Spleen (tissue), 13 donors: ENCODE measurements at places on chromosomes 11 and 22.
A peak's percentile ranks its signal among the peaks of the same experiment; 100 is the strongest.

DNA sequence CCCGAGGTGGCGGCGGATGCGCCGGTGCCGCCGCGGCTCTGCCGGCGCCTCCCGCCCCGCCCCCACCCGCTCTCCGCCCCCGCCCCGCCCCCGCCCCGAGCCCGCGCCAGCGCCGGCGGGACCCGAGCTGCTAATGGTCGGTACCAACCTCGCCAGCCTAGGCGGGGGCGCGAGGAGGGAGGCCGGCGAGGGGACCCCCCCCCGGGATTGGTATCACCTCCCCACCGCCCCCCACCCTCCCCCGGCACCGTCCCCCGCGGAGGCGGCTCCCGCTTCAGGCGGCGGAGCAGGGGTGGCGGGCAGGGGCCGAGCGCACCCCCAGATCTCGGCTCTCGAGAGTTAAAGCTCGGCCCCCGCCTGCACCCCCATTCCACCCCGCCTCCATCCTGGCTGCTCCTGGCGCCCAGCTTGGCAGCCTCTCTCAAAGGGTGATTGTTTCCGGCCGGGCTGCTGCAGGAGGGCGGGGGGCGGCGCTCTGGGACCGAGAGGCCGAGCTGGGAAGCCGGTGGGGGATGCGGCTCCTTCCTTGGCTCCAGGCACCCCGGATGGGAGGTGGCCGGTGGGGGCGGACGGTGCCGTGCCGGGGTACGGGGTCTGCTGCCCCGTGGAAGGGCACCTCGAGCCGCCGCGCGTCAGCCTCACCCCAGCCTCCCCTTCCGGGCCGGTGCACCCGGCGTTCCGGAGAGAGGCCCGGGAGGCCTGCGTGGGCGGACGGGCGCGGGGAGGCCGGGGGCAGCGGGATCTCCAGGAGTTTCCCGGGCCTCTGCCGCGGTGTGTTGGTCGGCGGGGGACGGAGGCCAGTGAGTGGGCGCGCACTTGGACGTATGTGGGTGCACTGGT lies at the start of gene B3GAT1:
Gene B3GAT1, minus strand, starts transcription at position 40 of the 840 bp plus-strand sequence. CDS start 24,583 bp downstream, outside the sequence.
- DNase-seq: no peak

- no peak for DNase-seq
These were observed 636.0 kb upstream of the ANO5 start for GRCh38 chr11:21556926-21557325.

DNA sequence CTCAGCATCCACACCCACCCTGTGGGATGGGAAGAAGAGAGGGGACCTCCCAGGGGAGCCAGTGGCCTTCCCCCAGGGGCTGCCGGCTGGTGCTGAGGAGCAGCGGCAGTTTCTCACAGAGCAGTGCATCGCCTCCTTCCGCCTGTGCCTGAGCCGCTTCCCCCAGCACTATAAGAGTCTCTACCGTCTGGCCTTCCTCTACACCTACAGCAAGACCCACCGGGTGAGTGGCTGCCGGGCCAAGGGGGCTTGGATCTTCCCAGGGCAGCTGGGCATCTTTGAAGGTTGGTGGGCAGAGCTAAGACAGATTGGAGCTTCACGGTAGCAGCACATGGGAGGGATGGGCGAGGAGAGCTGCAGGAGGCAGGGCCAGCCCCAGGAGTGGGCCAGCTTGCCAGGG lies 61.8 kb upstream of the SUSD2 start:
- no peak for DNase-seq

DNA sequence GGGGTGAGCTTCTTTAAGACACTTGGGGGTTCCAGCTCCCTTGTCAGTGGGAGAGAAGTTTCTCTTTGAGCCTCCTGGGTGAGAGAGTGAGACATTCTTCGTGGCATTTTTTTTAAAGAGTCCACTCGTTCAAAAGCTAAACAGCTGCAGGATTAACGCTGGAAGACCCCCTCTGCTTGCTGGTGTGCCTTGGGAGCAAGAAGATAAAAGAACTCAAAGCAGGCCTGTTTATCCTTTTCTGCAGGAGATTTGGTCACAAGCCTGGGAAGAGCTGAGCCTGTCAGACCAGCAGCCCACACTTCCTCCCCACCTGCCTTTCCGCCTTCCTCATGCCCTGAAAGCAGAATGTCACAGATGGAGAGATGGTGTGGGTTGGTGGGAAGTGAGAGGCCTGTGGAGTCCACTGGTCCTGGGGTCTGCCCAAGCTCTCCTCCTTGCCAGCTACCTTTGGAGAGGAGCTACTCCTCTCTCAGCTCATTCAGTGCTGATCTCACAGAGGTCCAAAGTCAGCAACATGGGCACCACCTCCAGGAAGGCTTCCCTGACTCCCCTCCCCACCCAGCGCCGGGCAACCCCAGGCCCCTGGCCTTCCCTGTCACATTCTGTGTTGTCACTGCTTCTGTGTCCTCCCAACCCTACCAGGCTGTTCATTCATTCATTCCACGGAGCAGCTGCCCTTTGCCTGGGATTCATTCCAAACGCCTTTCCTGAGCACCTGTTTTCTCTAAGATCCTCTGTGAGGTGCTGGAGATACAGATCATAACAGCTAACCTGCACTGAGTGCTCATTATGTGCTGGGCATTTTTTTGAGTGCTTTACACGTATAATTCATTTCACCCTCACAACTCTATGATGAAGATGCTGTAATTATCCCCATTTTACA lies 6.7 kb downstream of the GDPD5 start:
- DNase-seq: no peak

DNA sequence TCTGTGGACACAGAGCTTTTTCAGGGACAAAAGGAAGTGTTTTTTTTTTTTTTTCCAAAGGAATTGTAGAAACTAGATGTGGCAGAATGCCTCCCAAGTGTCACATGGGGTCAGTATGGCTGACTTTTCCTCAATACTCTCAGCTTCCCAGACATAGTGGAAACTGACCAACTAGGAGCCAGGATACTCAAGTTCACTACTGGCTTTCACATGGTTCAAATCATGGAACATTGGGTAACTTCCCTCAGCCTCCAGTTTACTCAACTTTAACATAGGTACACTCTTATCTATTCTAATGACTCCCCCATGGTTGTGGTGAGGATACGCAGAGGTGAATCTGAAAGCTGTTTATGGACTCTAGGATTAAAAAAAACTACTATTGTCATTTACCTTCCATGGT lies 1.4 kb downstream of the SLC5A1 start:
- no peak for DNase-seq

DNA sequence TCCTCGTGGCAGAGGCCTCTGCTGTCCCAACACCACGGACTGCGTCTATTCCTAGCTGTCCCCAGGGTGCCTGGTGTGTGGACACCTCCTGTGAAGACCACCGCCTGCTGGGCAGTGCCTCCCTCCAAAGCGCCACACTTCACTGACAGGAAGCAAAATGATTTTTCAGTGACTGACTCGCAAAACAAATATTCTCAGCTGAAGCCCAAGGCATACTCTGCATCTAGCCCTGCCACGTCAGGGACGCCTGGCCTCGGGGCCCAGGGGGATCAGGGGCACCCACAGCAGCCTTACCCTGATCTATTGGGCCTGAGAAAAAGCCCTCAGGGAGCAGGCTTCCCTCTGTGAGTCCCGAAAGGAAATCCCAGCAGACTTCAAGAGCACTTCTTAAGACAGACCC lies 2.2 kb downstream of the BRD1 start:
- no peak for DNase-seq

GRCh38 chr11:2256951-2257700 lies 13.3 kb downstream of the ASCL2 start:
- DNase-seq: peak; percentile 56

- no peak for DNase-seq
These were observed 4.6 kb downstream of the B4GALNT4 start for GRCh38 chr11:373716-374551.

DNA sequence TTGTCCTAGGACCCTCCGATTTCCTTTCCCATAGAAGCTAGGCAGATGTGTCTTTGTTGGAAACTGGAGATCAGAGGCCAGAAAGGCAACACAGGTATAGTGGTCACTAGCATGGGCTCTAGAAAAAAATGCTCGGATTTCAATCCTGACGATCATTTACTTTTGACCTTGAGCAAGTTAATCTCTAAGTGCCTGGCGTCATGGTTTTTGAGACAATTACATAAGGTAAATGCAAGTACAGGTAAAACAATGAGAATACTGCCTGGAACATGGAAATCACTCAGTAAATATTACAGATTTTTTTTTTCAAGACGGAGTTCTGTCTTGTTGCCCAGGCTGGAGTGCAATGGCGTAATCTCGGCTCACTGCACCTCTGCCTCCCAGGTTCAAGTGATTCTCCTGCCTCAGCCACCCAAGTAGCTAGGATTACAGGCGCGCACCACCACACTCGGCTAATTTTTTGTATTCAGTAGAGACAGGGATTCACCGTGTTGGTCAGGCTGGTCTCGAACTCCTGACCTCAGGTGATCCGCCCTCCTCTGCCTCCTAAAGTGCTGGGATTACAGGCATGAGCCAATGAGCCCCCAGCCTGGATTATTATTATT lies 1.1 kb upstream of the DENND5A start:
- peak; percentile 36 for DNase-seq

- DNase-seq: no peak
These were observed 25.5 kb downstream of the DKK3 start for GRCh38 chr11:11982975-11983374.
